ENCODE measurements at places on chromosomes 7 and 10.

- peak; percentile 84 for DNase-seq
These were observed 6.5 kb downstream of the AHR start for GRCh38 chr7:17304926-17305325.

GRCh38 chr7:7585241-7585928 lies 18.7 kb downstream of the MIOS start:
- no peak for DNase-seq

DNA sequence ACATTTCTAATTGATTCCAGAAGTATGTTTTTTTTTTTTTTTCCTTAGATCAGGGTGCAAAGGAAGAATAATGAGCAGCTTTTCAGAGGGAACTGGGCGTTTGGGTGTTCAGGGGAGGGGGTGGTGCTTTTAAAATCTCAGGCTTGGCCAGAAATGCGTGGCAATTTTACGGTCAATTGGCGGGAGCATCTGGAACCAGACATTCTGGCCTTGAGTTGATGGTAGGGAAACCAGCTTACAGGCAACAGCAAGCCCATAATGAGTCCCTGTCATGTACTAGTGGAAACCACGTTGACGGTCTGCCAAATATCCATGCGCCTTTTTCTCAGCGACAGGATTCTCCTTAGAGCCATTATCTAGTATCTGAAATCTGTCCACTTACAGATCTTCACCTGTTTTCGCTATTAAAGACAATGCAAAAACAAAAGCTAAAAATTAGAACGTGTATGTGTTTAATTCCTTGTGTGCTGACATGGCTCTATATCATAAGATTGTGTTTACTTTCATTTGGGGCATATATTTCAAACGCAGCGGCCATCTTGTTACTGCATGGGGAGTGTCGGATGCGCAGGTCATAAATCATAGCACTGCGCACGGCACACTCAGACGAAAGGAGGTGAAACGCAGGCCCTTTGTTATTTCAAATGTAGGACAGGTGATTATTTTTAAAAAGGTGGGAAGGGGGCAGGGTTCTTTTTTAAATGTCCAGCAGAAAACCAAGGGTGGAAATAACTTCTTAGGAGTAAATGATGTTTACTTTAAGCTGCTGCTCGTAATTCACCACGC lies 209.2 kb downstream of the AGMO start:
- DNase-seq: no peak

DNA sequence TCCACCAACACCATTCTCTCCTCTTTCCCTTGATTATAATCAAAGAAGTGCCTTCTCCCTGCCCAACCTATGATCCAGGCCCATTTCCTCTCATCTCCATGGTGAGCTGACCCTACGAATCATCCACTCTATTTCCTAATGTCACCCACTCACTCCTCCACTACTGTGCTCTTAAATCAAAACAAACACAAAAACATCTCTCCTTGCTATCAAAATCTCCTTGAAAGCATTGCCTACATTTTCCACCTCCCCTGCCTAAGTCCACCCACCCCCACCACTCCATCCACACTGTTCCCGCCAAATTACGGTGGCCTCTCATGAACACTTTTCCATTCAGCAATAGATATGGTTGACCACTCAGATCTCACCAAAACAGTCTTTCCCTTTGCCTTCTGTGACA lies 5.3 kb downstream of the DYDC1 start:
- no peak for DNase-seq

DNA sequence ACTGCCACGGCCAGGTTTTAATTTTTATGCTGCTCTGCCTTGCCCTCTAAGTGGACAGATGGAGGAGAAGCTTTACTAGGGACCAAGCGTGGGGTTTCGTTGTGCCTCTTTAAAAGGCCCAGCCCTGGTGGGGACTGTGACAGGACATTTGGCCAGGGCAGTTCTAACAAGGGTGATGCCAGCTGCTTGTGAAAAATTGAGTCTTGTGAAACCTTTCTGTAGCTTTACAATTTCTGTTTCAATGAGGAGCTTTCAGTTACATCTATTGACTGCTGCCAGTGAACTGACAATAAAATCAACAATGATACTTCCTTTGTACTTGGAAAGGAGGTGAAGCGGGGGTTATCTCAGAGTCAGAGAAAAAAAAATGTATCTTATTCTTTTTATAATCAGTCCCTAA lies 233.1 kb upstream of the CSTF2T start:
- DNase-seq: no peak

DNA sequence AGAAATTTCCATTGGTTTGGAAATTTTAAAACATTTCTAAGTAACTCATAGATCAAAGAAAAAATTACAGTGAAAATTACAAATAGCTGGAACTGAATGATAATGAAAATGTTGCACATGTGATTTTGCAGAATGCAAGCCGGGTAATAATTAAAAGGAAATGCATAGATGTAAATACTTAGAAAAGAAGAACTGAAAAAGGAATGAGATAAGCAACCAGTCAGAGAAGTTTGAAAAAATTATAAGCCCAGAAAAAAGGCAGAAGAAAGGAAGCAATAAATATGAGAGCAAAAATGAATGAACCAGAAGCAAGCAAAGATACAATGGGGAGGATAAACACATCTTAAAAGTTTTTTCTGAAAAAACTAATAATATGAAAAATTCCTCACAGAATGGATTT lies 3.2 kb upstream of the TMEM273 start:
- DNase-seq: no peak

DNA sequence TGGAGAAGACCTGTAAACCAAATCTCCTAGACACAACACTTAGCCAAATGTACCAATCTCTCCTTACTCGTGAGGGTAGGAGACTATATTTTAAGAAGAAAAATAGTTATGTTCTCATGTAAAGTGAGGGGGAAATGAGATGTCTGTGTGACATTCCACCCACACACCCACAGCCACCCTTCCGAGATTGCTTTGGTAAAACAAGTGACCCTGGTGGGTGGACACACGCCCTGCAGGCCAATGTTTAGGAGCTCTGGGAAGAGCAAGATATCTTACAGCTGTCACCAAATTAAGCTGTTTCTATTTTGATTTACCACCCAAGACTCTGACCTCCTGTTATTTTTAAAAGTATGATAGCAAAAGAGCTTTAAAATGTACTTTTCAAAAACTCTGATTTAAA lies 147.2 kb upstream of the PFKP start:
- no peak for DNase-seq

DNA sequence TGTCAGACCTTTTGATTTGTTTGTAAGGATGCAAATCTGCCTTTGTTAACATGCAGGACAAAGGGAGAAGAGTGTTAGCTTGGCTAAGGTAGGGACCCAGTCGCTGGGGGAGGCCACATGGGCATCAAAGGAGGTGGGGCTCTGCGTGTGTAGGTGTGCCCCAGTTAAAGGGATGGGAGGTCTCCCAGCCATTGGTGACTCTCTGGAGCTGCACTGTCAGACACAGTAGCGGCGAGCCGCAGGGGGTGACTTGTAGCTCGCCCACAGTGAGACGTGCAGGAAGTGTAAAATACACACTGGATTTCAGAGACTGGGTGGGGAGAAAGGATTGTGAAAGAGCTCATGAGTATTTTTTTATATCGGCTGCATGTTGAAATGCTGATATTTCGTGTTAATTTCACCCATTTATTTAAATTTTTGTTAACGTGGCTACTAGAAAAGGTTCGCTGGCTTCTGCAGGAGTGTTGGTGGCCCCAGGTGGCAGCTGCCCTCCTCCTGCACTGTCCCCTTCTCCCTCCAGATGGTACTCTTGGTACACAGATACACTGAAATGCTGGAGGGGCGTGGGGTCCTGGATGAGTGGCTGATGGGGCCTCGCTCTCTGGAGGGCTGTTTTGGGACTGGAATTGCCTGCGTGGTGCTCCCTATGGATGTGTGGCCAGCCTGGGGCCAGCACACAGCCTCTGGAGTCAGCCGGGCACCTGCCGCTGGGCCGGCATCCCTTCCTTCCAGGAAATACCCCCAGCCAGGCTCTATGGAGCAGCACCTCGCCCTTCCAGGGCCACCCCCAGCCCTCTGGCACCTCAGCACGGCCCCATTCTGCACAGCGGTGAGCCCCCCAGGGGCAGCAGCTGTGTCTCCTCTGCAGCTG lies 59.2 kb downstream of the LHPP start:
- no peak for DNase-seq

DNA sequence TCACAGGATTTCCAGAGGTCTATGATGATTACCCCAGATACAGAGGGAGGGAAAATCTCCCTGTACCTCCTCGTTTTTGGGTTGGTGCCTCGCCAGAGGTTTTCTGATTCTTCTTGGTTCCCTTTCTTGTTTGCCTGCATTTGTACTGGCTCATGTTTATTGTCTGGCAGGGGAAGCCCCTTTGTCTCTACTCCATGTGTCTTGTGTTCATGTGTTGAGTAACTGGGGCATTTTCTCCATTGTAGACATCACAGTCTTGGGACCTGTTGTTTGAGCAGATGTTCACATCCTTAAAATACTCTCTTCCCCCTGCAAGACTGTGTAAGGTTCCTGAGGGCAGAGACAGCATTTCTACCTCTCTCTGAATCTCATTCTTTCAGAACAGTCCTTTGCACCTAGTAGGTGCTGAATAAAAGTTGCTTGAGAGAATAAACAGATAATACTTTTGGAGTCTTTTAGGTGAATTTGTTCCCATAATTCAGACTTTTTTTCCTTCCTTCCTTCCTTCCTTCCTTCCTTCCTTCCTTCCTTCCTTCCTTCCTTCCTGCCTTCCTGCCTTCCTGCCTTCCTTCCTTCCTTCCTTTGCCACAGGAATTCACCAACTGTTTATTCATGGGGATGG lies 25.1 kb downstream of the CDK14 start:
- no peak for DNase-seq

GRCh38 chr7:51134013-51134441 lies 182.6 kb downstream of the COBL start:
- no peak for DNase-seq

GRCh38 chr10:84783386-84783785 lies 455.0 kb downstream of the CCSER2 start:
- no peak for DNase-seq

GRCh38 chr10:3537518-3537917 lies 247.5 kb downstream of the KLF6 start:
- DNase-seq: no peak

GRCh38 chr7:7103343-7104313 lies 78.7 kb upstream of the C1GALT1 start:
- DNase-seq: peak; percentile 72

- peak; percentile 69 for DNase-seq
These were observed 16.5 kb downstream of the DENND10 start for GRCh38 chr10:119120413-119120867.

DNA sequence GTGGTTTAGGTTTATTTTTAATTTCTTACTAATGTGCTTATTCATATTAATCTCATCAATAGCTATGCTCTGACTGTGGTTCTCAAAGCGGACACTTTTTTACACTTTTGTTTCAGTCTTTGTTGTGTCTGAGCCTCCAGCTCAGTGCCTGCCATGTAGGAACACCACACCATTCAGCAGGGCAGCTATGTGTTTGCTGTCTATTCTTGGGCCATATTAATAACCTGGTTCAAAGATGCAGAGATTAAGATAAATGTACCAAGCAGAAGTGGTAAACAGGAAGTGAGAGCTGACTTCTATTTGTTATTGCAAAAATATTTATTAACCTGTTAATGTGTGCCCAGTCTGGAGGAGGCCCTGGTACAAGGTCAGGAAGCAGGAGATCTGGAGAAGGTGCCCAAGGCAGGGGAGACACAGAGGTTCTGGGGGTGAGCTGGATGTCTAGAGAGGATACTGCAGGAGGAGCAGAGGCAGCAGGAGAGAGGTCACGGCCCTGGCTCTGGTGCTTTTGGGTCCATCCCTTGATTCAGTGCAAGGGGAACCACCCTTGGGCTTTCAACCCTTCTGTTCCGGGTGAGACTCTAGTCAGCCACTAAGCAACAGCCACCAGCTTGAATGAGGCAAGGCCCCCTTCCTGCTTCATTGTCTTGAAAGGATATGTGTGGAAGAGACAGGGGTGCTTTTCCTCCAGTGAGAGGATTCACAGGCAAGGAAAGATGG lies 1.9 kb downstream of the TBXAS1 start:
- DNase-seq: no peak

DNA sequence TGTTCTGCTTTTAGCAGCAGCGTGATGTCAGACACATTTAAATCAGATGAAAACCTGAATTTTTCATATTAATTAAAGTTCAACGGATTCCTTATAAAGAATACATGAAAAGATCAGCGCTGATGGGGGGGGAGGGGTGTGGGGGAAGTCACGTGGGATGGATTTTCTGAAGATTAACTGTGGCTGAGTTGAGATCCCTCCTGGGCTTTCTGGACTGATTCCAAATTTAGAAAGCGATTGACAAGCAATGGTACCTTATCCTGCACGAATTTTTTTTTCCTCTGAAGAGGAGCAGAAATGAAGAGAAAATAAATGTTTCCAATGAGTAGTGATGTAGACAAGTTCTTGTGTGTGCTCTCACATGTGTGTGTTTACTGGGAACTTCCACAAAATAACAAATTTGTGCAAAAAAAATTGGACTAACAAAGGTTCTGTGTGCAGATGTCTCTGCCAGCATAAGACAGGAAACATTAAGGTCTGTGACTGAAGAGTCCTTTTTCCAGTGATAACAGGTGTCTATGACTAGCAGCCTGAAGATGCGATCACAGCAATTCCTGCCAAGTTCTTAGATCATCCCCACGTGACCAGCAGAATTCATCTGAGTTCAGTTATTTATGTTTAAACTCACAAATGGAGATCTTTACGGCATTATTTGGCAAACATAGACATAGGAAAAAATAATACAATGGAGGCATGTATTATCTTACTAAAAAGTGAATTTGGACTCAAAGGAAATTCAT lies 585.2 kb upstream of the CELF2 start:
- DNase-seq: no peak

DNA sequence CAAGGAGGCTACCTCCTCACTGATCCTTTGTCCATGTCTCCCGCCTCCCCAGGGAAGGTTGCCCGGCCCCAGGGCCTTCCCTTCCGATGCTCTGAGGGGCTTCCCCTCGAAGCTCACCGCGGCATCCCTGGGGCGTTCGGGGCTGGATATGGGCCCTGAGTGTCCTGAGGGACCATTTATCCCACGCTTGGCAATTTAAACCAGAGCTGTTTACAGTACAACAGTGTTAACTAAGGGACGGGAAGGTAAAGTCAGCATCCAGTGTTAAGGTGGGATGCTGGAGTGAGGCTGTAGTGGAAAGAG lies 92.0 kb downstream of the TCERG1L start:
- DNase-seq: no peak

GRCh38 chr7:75875113-75876080 lies 3.4 kb upstream of the RHBDD2 start:
- DNase-seq: no peak

DNA sequence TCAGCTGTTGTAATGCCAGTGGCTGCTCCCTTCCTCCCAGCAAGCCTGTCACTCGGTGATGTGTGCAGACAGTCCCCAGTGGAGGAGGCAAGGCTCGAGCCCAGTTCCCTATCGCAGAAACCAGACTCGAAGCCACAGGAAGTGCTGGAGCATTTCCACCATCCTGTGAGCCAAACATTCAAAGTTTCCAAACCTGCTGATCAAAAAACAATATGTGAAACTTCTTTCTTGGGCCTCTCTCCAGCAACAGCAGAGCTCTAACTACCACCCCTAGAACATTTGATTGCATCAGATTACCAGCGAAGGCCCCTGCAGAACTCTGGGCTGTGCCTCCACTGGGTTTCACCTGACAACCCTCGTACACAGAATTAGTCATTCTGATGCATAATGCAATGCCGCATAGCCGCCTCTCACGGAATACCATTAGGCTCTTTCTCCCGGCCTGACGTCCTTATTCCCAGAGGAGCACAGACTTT lies 94.0 kb downstream of the ELMO1 start:
- no peak for DNase-seq
